ENCODE measurements at places on chromosomes 3 and 15.

DNA sequence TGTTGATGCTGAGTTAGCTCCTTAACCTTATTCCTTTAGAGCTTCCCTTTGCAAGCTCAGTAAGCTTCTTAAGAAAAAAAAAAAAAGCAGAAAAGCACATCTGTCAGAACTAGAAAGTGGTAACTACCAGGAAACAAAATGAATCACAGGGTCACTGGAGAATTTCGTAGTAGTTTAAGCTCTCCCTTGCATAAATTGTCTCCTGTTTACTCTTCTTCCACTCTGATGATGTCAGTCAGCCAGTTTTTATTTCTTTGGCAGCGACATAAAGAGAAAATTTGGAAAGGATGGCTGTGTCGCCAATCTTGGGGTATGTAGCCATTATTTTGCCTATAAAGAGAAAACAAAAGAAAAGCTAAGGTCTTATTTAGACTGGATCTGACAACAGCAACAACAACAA, 3.2 kb upstream of the GABRR3 start:
- DNase-seq = no peak

DNA sequence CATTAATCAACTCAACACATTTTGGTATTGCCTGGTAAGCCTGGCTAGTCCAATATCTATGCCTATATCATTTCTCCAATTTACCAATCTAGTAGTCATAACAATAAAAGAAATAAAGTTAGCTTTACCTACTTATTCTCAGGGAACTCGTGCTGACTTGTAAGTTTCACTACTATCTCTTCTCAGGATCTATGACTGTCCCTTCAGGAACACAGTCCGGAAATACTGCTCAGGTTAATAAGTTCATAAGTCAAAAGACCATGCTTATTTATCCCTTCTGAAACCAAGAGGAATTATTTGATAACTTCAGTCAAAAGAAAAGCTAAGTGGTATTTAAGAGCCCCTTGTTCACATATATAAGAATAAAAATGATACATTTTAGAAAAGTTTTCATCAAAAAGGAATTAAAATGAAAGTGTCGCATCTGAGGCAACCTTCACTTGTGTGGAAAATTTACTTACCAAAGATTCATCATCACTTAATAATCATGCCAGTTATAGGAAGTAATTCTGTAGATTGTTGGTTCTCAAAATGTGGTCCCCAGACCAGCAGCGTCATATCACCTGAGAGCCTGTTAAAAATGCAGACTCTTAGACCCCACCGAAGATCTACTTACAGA, 15.5 kb upstream of the THRB start:
- DNase-seq = no peak

DNA sequence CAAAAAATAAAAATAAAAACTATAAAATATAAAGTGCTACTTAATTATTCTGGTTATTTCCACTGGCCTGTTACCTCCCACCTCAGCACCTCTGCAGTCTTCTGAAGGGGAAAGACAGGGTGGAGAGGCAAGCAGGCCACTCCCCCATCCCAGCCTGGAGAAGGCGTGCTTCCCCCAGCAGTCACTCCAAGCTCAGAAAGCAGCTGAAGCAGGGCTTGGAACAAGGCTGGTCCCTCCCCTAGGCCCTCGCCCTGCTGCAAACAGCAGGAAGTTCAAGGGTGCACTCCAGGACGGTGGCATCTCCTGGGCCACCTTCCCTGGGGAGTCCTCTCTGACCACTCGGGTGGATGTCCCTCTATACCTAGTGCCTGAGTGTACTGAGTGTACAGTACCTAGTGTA, 21.4 kb downstream of the CACNA2D2 start:
- DNase-seq = no peak

- DNase-seq = no peak
These were observed 20.6 kb downstream of the HEG1 start for GRCh38 chr3:125035217-125035616.

DNA sequence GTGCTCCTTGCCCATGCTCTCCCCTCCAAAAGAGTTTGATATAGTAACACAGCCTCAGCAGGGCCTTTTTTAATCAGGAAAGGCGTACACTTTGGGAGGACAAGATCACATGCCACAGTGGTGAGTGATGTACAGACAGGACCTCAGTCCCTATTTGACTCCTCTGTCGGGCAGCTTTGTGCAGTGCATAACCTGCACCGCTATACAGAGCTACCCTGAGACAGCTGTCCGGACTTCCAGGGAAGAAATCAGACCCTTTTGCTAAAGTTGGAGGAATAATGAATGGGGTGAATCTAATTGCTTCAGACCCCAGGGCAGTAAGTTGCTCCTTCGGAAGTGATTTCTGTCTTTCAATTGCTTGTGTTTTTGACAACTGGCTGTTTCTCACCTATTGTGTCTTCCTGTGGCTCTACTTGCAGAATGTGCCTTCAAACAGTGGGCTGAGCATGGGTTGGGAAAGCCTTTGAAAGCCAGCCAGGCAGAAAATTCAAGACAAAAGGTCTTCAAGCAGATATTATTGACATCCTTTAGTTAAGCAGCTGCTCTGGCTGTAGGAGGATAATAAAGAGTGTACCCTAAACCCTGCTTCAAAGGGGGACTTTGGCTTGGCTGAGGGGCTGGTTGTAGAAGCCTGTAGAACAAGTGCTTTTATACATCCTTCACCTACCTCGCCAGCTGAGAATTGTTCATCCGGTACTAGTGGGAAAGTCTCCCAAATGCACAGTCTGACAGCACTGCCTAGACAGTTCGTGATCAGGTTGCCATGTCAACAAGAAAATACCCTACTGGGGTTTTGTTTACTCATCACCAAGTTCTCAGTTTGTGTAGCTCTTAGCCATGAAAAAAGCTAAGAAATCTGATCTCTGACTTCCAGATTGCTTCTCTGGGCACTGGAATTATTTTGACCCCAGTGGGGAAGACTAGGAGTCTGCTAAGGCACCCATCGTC, 35.1 kb downstream of the SNTN start:
- DNase-seq = no peak

DNA sequence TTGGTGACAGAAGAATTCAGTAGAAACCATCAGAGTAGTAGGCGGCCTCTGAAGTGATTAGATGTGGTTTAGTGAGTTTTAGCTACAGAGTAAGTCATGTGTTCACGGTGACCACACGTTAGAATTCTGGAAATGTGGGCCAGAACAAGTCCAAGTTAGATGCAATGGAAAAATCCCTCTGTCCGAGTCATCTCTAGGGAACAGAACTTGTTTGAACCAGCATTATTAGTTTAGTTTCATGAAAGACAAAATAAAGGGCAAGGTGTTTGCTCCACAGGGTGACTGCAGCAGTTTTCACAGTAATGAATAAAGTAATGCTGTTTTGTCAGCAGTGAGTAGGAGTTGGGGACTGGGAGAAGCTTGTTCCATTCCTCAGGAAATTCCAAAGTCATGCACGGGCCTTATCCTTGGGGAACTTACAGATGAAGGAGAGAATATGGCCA, 100.2 kb downstream of the CGNL1 start:
- peak; percentile 9 for DNase-seq

- DNase-seq = no peak
These were observed 283.6 kb downstream of the UACA start for GRCh38 chr15:70479785-70480184.

- DNase-seq = no peak
These were observed 133.4 kb downstream of the CHST2 start for GRCh38 chr3:143252931-143253330.

DNA sequence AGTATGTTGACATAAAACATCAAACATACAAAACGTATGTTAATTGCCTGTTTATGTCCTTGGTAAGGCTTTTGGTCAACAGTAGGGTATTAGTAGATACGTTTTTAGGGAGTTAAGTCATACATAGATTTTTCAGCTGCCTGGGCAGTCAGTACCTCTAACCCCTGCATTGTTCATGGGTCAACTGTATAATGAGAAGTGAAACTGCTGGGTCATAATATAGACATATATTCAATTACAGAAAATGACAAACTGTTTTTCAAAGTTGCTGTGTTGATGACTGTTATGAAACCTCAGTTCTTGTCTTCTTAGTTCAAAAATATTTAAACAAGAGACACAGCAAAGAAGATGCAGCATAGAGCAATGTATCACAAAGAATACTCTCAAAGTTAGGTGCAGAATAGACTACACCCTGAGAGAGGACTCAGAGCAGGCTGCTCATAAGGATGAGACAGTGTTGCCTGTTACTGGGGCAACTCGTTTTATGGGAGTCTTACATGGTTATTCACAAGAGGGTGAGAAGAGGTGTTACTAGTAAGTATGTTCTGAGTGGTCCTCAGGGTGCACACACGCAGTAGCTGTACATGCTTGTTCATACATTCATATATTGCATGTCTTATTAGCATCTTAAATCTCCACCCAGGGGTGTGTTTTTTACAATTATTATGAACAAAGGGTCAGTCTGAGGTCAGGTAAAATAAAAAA, 53.1 kb upstream of the ADAMTS17 start:
- no peak for DNase-seq

- no peak for DNase-seq
These were observed 80.2 kb downstream of the SHQ1 start for GRCh38 chr3:72768006-72768441.

GRCh38 chr3:3334491-3334890, 155.0 kb upstream of the CRBN start:
- DNase-seq = no peak

GRCh38 chr3:16452261-16452660, 61.2 kb downstream of the RFTN1 start:
- DNase-seq = no peak

GRCh38 chr3:82633319-82633718, 871.9 kb upstream of the GBE1 start:
- no peak for DNase-seq

- DNase-seq = no peak
These were observed 28.9 kb upstream of the PXYLP1 start for GRCh38 chr3:141202682-141203081.

- no peak for DNase-seq
These were observed 180.5 kb downstream of the TCF12 start for GRCh38 chr15:57098896-57099295.

- no peak for DNase-seq
These were observed 66.1 kb upstream of the GLCE start for GRCh38 chr15:69094124-69094921.

GRCh38 chr15:53506370-53506769, 253.1 kb downstream of the WDR72 start:
- no peak for DNase-seq

DNA sequence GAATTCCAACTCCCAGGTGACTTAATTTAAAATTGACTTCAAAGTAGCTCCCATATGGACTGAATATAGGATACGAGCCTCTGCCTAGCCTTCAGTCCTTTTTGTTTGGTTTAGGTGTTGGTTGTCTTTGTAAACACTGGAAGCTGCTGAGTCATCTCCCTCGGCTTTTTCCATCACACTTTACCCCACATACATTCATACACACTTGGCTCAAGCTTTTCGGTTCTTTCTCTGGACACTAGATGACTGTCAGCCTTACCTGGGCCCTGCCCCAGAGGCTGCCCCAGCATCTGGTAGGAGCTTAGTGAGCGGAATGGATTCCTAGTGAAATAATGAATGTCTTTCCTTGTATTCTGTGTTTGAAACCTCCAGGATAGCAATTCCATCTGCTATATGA, 201.5 kb upstream of the IL12A start:
- peak; percentile 47 for DNase-seq

DNA sequence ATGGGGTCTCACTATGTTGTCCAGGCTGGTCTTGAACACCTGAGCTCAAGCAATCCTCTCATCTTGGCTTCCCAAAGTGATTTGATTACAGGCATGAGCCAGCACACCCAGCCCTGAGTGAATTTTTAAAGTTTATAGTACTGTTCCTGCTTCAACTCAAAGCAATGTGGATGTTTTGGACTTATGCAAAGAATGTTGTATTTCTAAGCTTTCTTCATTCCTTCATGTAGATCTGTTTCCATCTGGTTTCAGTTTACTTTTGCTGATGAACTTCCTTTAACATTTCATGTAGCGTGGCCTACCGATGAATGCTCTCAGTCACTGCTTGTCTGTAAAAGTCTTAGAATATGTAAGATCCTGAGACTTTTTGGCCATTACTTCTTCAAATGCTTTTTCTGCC, 23.2 kb downstream of the NRG4 start:
- no peak for DNase-seq

DNA sequence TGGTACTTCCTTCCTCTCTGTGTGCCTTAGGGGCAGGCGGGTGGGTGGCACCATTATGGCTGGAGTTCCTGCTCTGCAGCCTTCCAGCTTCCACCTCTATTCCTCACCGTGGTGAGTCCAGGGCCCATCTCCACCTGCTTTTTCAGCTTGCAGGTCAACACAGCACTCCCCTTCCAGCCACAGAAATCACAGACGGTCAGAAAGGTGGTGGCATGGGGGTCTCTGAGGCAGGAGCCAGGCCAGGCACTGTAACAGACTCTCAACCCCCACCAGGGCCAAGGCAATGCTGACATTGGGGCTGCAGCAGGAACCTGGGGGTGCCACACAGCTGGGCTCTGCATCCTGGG, 16.6 kb downstream of the KLF15 start:
- no peak for DNase-seq

- DNase-seq = peak; percentile 89
These were observed 3.0 kb downstream of the SLC51A start for GRCh38 chr3:196219194-196219969.

DNA sequence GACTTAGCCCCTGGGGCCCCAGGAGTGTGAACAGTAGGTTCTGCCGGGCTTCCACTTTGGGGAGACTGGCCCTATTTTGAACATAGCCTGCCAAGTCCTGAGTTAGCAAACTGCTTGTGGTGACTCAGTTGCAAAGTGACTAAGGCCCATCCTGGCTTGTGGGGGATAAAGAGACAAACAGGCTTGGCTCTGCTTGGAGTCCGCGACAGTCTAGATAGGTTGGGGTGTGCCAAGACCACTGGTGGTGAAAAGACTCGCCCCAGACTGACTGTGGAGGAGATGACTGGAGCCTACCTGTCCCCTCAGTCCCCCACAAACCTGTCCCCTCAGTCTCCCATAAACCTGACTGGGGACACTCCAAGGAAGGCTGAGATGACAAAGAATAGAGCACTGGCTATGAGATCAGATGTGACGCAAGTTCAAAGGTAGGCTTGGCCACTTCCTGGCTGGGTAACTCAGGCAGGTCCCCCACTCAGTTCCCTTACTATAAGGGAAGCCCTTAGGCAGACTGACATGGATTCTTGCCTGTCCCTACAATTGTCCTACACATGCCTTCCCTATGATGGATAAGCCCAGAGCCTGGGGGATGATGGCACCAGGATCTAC, 4.3 kb downstream of the DNASE1L3 start:
- DNase-seq = peak; percentile 37

DNA sequence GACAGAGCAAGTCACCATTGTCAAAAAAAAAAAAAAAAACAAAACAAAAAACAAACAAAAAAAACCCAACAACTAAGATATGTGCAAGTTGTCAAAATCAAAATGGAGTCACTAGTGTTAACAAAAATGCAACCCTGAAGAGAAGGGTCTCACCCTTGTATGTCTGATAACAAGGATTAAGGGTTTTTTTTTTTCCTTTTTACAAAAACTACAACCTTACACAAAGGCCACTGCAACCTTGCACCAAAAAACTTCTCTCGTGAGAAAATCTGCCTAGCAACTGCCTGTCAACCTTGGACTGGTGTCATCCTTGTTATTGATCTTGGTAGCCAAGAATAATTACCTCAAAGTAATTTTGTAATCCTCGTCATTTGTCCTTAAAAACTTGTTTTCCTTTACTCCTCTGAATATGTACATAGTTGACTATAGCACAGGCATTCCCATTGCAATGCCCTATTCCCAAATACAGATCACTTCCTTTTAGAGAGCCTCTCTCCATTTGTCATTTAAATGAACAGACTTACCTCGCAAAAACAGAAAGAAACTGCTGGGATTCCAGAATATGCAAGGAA, 24.0 kb downstream of the TFRC start:
- DNase-seq = no peak

Data from AG08396 (cell line).